ENCODE measurements at places on chromosomes 11 and 22. TPM values are rescaled to one million over a fixed set of nuclear protein-coding genes. Genes with fewer than 3 reads are reported as not detected.

Gene OR8G5
- total RNA-seq = not detected

Gene RAPSN
- total RNA-seq = 0.27 TPM

Gene NELL1
- not detected for total RNA-seq

Gene DEFB131B
- not detected for total RNA-seq

Gene DDI1
- not detected for total RNA-seq

Gene SCN4B
- 0.09 TPM for total RNA-seq

Gene TESMIN
- 0.54 TPM for total RNA-seq

Gene ANKRD42
- total RNA-seq = 8.4 TPM

Gene MOGAT2
- total RNA-seq = not detected

Gene CHID1
- total RNA-seq = 34.7 TPM

Gene APOL2
- total RNA-seq = 45.3 TPM

Gene CCDC87
- total RNA-seq = 0.28 TPM
